ENCODE measurements at places on chromosomes 13 and 19. TPM values are rescaled to one million over a fixed set of nuclear protein-coding genes. Genes with fewer than 3 reads are reported as not detected.

DNA sequence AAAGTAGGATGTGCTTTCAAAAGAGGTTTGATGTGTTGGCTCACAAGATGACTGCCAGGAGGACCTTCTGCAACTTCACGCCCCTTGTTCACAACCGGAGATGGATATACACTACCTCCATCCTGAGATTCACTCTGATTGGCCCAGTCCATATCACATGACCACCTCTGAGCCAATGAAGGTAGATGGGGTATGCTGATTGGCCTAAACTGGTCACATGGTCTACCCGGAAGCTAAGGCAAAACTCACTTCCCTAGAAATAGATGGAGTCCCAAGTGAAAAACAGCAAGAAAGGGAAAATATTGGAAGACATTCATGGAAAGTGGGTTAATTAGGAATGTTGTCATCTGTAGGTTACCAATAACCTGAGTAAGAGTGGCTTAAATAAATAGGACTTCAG is 119.7 kb upstream of the MRI1 start:
- H3K4me3 ChIP-seq = no peak overlapping the region
- H3K27ac ChIP-seq = no peak overlapping the region
- no peaks in the 10 kb centered on the region for H3K4me1 ChIP-seq

GRCh38 chr13:96650301-96650886 is 343.9 kb downstream of the OXGR1 start:
- no peak for DNase-seq
- H3K4me1 ChIP-seq = no peaks in the 10 kb centered on the region
- H3K36me3 ChIP-seq = no peaks in the 10 kb centered on the region
- H3K4me3 ChIP-seq = no peak overlapping the region
- no peak overlapping the region for H3K27ac ChIP-seq

Gene S1PR2
- total RNA-seq = 7.3 TPM

Gene CEACAM3
- total RNA-seq = not detected

Gene KRTDAP
- total RNA-seq = not detected
